ENCODE measurements at places on chromosomes 4 and X. TPM values are rescaled to one million over a fixed set of nuclear protein-coding genes. Genes with fewer than 3 reads are reported as not detected.

The ITM2A gene
- not detected for total RNA-seq

The PSAPL1 gene
- 0.33 TPM for total RNA-seq

The FAM9C gene
- total RNA-seq = not detected

The PABPC1L2A gene
- total RNA-seq = not detected

The NXF2B gene
- not detected for total RNA-seq

The VCX3A gene
- total RNA-seq = not detected

The GAGE1 gene
- total RNA-seq = not detected

The SH3D19 gene
- total RNA-seq = 24.4 TPM

The OPRPN gene
- total RNA-seq = not detected

The HSD17B13 gene
- 0.07 TPM for total RNA-seq

The NALF2 gene
- total RNA-seq = 6.0 TPM

The UGT2B7 gene
- 0.15 TPM for total RNA-seq

The SORBS2 gene
- 0.53 TPM for total RNA-seq

The UGT2B17 gene
- not detected for total RNA-seq

The SAGE1 gene
- 0.07 TPM for total RNA-seq

The COX7B2 gene
- not detected for total RNA-seq

The LPAR4 gene
- not detected for total RNA-seq

The TKTL2 gene
- not detected for total RNA-seq

The LANCL3 gene
- not detected for total RNA-seq

The MAGEC1 gene
- total RNA-seq = 0.09 TPM

The CNKSR2 gene
- 2.6 TPM for total RNA-seq

The YIPF7 gene
- total RNA-seq = not detected

The SMIM10L2A gene
- total RNA-seq = 0.21 TPM

The MGAT4D gene
- not detected for total RNA-seq

The FHIP1A gene
- total RNA-seq = 0.16 TPM

The MND1 gene
- 13.3 TPM for total RNA-seq

The SLC16A2 gene
- 22.7 TPM for total RNA-seq

The OTUD6A gene
- total RNA-seq = not detected

The ASB9 gene
- total RNA-seq = 21.4 TPM

The HTRA3 gene
- 20.3 TPM for total RNA-seq

The CTSO gene
- total RNA-seq = 1.0 TPM
